Activated CD4-positive, alpha-beta T cell treated with anti-CD3 and anti-CD28 coated beads, Interleukin-2, amount 50 U/mL, for 1 hour (primary cell): ENCODE measurements at places on chromosomes 13 and 19.
A peak's percentile ranks its signal among the peaks of the same experiment; 100 is the strongest.

GRCh38 chr13:23504180-23504579, 66.0 kb upstream of the TNFRSF19 start:
- DNase-seq, result no peak

GRCh38 chr13:32859707-32860292, 156.4 kb upstream of the KL start:
- no peak for DNase-seq

- peak; percentile 64 for DNase-seq
These were observed 40.5 kb downstream of the MAU2 start for GRCh38 chr19:19361075-19361594.

GRCh38 chr13:73035660-73036059, 23.1 kb upstream of the KLF5 start:
- no peak for DNase-seq
